ENCODE measurements at places on chromosomes 7 and 10.

DNA sequence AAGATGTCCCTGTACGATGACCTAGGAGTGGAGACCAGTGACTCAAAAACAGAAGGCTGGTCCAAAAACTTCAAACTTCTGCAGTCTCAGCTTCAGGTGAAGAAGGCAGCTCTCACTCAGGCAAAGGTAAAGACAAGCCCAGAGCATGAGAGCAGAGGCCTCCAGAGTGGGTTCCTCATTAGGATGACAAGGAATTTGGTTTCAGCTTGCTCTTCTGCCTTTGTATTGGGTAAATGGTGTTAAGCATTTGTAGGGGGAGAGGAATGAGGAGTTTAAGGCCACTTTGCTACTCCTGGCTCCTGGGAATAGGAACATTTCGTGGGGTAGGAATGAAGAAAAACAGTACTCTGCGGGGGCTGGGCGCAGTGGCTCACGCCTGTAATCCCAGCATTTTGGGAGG is 8.2 kb downstream of the RBM17 start:
- DNase-seq = no peak

GRCh38 chr7:129311429-129311828 is 86.6 kb downstream of the AHCYL2 start:
- no peak for DNase-seq

DNA sequence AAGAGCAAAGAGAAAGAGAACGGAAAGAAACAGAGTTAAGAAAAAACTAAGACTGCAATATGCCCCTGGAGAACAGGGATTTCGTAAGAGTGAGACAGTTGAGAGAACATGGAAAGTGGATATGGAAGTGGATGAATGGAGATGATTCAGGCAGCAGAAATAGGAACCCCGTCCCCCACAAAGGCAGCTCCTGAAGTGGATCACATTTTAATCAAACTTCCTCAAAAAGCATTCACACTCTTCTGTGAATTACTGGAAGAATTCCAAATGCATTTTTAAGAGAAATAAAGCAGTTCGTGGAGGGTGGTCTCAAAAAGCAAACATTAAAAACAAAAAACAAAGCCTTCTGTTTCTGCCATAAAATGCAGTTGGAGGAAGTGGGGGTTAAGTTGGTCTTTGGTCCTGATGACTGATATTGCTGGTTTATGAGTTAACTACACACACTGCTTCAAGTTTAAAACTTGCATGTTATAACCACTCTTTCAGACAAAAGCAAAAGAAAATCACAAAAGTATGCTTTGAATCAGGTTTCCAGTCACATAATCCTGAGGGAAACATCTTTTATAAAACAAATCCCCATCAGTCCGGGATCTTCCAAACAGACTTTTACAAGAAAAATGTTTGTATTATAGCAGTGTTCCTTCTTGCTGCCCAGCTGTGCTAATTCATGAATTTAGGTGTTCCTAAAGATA is 214.3 kb downstream of the FANK1 start:
- DNase-seq = no peak

GRCh38 chr10:131676800-131677421 is 223.9 kb upstream of the PPP2R2D start:
- DNase-seq = no peak

DNA sequence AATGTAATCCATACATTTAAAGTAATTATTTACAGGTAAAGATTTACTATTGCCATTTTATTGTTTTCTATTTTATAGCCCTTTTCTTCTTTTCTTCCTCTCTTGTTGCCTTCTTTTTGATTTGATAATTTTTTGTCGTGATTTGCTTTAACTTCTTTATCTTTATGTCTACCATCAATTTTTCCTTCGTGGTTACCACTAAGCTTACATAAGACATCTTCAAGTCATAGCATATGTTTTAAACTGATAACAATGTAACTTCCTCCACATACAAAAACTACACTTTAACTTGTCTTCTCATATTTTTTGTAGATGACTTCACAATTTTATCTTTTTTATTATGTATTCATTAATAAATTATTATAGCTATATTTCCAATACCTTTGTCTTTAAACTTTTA is 316.6 kb downstream of the PLXDC2 start:
- DNase-seq = no peak

DNA sequence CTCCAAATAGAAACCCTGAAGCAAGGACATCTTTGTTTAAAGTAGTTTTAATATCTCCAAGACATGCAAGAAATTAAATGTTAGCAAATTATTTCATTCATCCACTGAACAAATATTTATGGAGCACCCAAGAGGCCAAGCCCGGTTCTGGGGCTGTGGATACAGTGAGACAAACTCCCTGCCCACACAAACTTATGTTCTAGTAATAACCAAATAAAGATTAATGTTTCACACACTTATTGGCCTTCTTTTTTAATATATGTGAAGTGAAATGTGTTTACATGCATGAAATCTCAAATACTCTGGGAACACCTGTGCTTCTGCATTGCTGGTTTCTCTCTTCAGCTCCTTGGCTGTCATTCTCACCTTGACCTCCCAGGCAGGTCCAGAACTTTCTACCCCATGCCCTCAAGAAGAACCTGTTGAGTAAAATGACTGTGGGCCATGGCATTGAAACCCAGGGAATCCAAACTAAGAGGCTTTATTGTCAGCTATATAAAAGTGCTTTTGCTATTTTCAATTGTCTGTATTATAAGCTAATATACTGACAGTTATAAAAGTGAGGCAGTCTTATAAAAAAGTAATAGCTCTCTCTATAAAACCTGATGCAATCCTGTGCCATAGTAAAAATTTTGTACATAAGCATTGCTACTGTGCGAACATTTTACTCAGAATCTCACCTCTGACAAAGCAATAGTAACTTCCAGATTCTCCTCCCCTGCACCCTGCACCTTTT is 43.7 kb downstream of the SVIL start:
- no peak for DNase-seq

DNA sequence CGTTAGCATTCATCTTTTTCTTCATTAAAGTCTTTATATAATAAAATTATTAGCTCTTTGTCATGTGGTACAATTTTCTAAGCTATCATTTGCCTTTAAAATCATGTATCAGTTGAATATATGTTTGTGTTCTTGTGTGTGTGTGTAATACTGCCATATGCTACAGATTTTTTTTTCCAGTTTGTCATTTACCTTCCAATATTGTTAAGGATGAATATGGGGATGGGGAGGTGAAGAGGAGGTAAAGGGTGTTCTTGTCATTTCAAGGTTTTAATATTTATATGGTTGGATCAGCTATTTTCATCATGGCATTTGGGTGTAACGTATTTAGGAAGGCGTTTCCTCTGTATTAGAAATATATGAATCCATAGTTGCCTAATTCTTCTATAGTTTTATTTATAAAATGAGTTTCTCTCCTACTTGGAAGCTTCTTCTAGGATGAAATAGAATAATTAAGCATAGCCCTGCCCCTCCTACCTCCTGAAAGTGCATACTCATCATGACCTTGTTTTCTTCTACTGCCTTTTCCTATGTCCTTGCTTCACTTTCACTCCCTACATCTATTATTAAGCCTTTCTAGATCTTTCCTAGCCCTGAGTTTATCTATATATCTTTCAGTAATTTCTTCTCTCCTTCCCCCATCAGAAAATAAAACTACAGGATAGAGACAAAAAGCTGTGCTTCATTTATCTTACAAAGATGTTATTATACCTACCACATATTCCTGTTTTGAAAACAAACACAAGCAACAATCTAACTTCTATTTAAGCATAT is 25.1 kb downstream of the RAB18 start:
- no peak for DNase-seq

DNA sequence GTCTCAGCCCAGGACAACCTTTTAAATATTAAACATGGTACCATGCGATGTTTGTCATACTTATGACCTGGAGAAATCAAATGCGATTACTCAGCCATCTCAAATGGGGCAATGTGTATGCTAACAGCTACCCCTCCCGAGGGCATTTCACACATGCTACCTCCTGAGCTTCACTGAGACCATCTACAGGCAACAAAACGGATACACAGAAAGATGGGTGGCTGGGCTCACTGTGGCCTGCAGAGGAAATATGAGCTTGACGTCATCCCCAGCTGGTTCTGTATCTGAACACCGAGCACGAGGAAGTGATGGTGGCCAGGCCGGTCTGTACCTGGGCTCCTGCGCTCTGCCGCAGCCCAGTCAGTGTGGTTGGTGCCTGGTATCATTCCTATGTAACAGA is 374.3 kb downstream of the RPS24 start:
- no peak for DNase-seq

- DNase-seq = peak; percentile 54
These were observed 20.1 kb downstream of the LDB3 start for GRCh38 chr10:86688398-86688921.

DNA sequence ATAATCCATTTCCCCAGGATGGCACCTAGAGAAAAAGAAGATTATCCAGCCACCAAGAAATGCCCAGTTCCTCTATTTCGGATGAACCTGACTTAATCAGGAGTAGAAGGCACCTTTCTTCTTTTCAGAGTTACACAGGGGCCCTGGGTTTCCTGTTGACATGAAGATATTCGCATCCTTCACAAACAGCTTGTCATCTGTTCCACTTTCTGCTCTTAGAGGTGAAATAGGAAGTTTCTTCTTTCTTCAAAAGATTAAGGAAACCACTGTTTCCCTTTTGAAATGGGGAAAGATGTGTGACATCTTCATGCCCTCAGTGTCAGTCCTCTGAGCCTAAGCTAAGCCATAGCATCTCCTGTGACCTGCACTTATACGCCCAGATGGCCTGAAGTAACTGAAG is 39.1 kb upstream of the RAB18 start:
- no peak for DNase-seq

- DNase-seq = no peak
These were observed 3.4 kb downstream of the PRKAG2 start for GRCh38 chr7:151873402-151873965.

DNA sequence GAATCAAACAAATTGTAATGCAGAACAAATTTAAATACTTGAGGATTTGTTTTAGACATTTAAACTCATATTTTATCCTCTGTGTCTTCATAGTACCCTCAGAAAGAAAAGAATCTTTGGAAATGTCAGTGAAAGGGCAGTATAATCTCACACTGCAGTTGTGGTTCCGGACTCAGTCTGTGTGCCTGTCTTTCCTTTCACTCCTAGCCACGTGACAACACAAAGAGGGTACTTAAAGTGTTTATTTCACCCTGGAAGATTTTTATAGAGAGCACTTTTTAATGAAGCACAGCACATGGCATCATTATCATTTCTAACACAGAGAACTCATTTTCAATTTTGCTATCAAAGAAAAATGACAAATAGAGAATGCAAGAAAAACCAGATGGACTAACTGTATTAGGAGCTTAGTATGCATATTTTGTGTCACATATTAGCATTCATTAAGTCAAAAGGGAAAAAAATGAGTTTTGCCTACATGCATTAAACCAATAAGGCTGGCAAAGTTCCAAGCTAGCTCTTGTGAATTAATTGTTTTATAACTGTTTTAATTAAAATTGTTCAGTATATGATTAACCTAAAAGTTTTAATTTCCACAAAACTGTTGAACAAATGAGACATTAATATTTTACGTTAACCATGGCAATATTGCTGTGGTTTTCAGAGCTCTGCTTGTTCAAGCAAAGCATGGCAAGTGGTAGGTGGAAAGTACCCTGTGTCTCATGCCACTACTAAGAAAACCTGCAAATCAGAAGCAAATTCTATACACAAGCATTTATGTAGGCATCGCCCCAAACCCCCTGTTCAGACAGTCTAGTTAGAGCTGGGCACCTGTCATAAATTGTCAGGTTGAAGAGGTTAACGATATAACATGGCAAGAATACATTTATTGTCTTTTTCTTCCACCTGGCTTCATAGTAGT is 65.9 kb downstream of the AUTS2 start:
- no peak for DNase-seq

GRCh38 chr10:46247808-46248569 is 38.8 kb upstream of the ANTXRL start:
- DNase-seq = no peak

- no peak for DNase-seq
These were observed 17.4 kb downstream of the ADGRA1 start for GRCh38 chr10:133104963-133105640.

GRCh38 chr7:122430710-122431109 is 126.2 kb upstream of the FEZF1 start:
- no peak for DNase-seq

DNA sequence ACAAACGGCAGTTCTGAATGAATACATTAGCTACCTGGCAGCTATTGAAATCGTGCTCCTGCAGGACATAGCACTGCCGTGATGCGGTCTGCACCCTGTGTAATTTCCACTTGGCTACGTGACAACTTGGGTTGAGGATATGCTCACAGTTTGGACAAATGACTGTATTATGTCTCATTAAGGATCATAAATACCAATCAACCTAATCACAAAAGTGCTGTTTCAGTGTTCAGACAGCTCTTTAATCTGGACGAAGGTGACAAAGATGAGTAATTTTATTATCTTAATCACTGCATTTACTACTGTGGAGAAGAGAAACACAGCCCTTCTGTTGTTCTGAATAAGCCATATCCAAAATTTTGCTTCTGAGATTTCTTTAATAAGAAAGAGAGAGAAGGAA is 210.8 kb upstream of the PFKP start:
- no peak for DNase-seq

DNA sequence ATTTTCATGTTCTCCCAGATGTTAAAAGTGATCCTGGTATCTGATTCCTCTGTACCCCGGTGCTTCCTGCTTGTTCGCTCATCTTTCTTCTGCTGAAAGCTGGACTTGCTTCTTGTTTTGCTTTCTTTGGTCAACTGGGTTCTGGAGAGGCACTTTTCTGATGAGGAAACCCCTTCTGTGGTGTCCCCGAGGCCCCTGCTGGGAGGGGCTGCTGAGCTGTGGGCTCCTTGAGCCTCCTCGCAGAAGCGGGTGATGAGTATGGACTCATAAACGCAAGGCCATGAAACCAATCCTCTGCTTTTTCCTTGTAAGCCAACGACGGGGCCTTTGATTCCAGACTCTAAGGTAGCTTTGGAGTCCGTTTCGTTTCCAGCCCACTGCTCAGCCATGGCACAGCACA is 7.8 kb downstream of the WIPI2 start:
- DNase-seq = no peak

- no peak for DNase-seq
These were observed 5.7 kb upstream of the TAS2R40 start for GRCh38 chr7:143216151-143216550.

DNA sequence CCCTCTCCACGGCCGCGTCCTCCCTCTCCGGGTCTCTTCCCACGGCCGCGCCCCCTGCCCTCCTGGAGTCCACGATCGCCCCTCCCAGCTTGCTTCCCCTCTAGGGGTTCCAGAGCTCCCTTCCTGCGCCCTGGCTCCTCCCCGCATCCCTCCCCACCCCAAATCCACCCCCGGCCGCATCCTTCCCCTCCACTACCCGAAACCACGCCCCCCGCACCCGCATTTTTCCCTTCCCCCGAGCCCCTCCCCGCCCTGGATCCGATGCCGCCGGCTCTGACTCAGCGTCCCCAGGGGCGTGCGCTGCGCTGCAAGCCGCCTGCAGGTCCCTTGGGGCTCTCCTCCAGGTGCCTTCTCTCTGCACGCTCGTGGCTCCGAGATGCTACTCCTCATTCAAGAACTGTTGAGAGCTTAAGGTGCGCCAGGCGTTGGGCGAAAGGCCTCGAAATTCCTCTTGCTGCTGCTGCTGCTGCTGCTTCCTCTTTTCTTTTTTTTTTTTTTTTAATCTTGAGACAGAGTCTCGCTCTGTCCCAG is 372 bp upstream of the TMEM130 start:
- no peak for DNase-seq

Measured in HCT116 (cell line).